ENCODE measurements at places on chromosomes 11 and 22.

DNA sequence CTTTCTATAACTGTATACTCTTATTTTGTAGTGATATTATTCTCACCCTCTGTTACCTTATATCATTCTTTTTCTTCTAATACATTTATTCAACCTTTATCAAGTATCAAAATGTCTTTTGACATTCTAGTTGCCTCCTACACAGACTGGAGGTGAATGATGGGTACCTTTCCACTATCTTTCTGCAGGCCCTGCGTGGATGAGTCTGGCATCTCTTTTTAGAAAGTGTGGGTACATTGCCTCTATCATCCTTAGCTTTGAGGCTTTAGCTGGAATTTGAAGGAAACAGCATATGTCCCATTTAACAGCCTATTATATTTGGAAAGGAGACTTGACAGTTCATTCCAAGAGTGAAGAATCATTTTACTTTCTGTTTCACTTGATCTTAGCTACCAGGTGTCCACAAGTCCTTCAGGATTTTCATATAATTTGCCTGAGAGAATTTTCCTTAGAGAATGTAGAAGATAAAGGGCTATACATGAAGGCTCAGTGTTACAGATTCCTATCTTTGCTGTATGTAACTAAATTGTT lies 192.0 kb downstream of the CWF19L2 start:
- no peak for DNase-seq

GRCh38 chr11:87266751-87267150 lies 229.0 kb downstream of the TMEM135 start:
- no peak for DNase-seq

DNA sequence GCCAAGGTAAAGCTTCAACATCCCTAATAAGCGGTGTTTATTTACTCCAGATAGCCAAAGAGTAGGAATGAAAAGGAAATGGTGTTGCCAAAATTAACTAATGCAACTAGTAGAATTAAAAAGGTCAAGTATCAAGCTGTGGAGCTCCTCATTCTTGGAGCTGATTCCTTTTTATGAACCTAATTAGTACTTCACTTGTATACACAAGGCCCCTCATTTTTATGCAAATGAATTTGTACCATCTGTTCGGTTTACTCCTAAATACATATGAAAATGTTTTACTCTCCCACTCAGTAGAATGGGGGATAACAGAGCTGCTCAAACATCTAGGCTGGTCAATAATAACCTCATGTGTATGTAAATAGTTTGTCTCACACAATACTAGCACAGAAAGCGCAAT lies 426.4 kb upstream of the LUZP2 start:
- no peak for DNase-seq

DNA sequence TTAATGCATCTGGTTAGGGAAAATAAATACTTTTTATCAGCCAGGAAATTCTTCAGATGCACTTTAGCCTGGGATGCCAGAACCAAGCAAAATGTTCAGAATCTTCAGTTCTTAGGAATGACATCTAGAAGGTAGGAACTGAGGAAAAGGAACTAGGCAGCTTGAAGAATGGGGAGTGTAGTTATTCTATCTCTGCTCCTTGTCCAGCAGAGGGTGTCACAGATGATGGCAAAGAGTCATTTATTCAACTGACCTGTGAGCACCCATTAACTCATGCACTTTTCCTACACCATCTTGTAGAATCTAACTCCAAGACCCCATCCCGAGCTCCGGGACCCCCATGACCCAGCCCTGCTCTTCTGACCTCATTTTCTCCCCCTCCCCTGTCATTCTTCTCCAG lies 122.1 kb upstream of the ISX start:
- DNase-seq, result peak; percentile 11

DNA sequence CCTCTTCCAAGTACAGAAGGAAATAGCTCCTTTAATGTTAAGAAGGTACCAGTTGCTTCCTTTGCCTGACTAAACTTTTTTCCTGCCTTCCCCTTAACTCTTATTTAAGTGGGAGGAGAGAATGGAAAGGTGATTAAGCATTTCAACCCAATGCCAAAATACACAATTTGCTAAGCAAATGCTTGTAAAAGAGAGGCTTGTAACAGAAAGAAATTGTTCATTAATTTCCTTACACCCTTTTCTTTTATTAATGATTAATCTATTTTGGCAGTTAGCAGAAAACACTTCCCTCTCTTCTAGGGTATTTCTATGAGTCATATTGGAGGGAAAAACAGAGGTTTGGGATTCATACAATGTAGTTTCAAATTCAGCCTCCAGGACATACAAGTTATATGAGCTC lies 427.6 kb upstream of the FAT3 start:
- DNase-seq, result no peak

DNA sequence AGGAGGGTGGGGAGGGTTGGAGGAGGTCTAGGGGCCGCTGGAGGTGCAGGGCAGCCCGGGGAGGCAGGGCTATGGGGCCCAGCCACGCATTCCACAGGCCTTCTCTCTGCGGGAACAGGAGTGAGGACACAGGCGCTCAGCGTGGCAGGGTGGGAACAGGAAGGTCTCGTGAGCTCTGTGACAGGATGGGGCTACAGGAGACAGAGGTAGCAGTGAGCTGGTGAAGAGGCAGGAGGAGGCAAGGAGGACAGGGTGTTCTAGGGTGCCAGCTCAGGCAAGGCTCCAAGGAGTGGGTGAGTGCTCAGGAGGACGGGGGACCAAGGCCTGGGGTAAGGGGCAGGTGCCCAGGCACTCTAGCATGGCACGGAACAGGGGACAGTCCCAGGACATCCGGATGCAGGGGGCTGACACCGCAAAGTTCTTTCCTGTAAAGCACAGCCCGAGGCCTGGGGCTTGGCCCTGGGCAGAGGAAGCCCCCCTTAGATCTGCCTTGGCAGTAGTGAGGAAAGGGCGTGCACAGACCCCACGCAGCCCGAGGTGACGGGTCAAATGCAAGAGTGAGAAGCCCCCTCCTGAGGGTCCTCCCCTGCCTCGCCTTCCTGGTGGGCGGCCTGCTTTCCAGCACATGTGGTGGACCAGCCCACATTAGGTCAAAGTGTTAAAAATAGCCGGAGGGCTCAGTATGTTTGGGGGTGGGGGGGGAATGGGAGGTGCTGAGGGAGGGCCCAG lies 4.7 kb upstream of the NEAT1 start:
- no peak for DNase-seq

GRCh38 chr11:15038963-15039362 lies 34.4 kb upstream of the CALCB start:
- DNase-seq, result peak; percentile 30

DNA sequence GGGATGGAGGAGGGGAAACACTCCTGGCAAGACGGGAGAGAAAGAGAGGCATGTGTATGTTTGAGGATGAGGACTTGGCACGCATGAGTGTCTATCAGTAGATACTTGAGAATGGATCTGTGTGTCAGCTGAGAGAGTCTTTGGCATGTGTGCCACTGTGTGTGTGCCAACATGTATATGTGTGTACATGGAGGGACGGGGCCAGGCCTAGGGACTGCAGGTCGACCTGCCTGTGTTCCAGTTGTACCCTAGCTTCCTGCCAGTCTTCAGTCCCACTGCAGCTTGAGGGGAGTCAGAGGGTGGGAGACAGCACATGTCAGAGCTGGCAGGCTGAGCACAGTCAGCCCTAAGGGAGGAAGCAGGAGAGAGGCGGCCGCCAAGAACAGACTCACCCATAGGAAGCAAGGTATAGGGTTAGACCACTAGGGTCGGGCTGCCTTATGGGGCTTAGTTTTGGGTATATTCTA lies 5.6 kb downstream of the CLCF1 start:
- no peak for DNase-seq

DNA sequence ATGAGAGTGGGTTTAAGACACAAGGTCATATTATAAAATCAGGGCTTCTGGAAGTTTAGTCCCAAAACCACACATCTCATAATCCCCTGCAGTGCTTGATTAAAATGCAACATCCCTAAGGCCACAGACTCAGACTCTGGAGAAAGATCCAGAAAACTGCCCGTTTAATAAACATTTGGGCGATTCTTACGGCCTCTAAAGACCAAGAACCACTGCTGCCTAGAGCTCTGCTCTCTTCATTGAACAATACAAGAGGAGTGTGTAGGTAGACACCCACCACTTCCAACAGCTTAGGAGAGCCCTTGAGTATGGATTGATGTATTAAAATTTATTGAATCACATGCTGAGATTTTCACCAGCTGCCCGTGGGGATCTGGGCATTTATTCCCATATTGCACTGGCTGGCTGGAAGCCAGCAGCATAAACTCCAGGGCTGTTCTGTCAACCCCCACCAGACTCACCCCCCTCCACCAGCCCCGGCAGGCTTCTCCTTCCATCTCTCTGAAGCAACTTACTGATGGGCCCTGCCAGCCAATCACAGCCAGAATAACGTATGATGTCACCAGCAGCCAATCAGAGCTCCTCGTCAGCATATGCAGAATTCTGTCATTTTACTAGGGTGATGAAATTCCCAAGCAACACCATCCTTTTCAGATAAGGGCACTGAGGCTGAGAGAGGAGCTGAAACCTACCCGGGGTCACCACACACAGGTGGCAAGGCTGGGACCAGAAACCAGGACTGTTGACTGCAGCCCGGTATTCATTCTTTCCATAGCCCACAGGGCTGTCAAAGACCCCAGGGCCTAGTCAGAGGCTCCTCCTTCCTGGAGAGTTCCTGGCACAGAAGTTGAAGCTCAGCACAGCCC lies 749 bp upstream of the BEST1 start:
- peak; percentile 88 for DNase-seq

DNA sequence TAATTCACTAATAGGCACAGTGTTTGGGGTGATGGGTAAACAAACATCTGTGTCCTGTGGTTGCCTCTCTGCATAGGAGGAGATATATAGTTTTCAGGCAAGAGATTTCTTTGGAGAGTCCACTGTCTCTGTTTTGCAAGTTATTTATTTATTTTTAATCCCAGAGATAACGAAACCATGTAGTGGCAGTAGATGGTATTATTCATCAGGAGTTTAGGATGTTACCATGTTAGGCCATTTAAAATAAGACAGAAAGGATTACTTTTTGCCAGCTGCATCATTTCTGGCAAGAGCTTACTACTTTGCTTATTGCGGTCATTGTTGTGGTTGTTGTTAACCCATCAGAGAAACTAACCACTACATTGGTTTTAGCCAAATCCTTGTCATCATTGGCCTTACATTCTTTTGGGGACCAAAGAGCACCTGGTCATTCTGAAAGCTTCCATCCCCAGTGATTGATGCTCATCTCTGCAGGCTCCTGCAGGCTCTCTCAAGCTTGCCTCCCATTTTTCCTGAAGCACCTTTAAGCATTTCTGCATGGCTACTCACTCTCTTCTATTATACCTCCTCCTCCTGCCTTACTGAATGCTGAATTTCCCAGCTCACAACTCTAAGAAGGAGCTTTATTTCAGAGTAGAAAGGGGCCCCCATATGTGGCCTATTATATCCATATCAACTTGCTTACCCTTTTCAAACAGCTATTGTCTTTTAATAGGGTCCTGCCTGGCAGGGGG lies 84.4 kb downstream of the CSTPP1 start:
- DNase-seq, result peak; percentile 35

- no peak for DNase-seq
These were observed 500.4 kb downstream of the MIAT start for GRCh38 chr22:27157666-27158370.

DNA sequence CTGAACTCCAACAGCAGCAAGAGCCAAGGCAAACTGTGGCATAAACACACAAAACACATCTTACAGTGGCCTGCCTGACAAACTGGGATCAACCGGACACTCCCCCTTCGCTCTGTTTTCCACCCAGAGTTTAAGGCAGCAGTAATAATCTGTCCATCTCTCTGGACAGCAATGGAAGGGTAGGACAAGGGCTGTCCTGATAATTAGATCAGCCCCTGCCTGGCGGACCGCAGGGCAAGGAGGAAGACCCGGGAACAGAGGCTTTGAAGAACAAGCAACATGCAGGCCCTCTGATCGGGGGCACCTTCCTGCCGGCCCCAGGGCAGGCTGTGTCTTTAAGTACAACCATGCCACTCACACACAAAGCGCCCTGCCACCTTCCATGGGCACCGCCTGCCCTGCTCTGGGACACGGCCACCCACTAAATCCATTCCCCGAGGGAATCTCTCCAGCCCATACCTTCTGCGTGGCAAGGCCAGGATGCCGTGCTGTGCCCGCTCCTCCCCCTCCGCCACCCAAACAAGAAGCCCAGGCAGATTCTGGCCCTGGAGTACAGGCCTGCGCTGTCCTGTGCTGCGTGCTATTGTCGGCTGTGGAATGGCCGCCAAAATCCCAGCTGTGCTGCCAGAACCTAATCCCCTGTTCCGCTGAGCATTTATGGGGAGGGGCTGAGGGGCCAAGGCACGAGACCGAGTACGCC lies 38.8 kb downstream of the NUMA1 start:
- DNase-seq, result peak; percentile 52

DNA sequence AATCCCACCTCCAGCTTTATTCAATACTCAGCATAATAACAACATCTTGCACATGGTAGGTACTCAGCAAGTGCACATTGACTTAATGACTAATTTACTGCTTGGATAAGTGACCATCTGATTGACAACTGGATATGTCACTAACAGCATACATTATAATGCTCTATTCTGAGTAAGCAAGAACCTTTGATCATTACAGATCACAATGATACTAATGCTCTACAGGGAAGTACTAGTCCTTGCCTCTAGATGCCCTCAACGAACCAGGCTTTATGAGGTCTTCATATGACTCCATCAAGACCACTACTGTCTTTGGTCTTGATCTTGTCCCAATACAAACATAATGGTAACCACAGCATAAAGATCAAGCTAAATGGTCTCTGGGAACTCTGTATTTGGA lies 167.6 kb upstream of the MTMR2 start:
- DNase-seq, result no peak

- peak; percentile 80 for DNase-seq
These were observed at the start of gene HTR3A for GRCh38 chr11:113974741-113975470. Gene HTR3A (plus strand): TSS chr11:113975108. CDS start chr11:113975326, 218 bp downstream.

- peak; percentile 91 for DNase-seq
These were observed 7.7 kb downstream of the RIN1 start for GRCh38 chr11:66328302-66329144.

- no peak for DNase-seq
These were observed 10.8 kb upstream of the SLC35C1 start for GRCh38 chr11:45794169-45794568.

- DNase-seq, result no peak
These were observed 113.6 kb upstream of the MTMR2 start for GRCh38 chr11:96037405-96037949.

GRCh38 chr11:65067446-65067845 lies 9.1 kb upstream of the NAALADL1 start:
- DNase-seq, result no peak

- no peak for DNase-seq
These were observed 51.6 kb downstream of the ST14 start for GRCh38 chr11:130211144-130211543.
